ENCODE measurements at places on chromosomes 1 and 21.

- no peak for DNase-seq
Measured at GRCh38 chr1:58881471-58881994, 97.7 kb upstream of the JUN start.

- DNase-seq, result no peak
Measured at GRCh38 chr21:44940116-44940631, 345 bp downstream of the SLX9 start.

DNA sequence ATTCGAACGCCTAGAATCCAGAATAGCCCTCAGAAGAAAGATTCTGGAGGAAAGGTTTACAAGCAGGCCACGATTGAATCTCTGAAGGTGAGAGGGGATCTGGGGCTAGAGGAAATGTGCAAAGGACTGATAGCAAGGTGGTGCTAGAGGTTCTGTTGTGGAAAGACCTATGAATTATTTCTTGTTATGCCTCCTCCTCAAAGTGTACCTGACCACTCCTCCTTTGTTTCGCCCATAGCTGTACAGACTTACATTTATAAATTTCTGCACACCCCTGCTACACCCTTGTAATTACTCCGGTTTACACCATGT is 986 bp downstream of the TCEANC2 start:
- no peak for DNase-seq

DNA sequence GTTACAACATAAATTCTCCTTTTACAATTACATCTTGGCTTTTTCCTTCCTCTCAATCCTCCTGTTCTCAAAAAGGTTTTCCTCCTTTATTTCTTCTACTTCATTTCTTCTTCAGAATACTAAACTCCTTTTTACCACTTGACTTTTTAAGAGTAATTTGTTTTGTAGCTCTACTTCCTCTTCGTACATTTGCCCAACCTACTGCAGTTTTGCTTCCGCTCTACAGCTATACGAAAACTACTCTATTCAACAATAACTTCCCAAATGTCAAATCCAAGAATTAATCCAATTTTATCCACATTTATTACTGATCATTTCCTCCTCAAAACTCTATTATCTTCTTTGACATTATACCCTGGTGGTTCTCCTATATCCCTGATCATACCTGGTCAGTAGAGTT is 3.4 kb downstream of the GDAP2 start:
- no peak for DNase-seq

- no peak for DNase-seq
Measured at GRCh38 chr1:167233373-167233772, 12.7 kb downstream of the POU2F1 start.

GRCh38 chr1:151255381-151255780 is 847 bp downstream of the PSMD4 start:
- no peak for DNase-seq

DNA sequence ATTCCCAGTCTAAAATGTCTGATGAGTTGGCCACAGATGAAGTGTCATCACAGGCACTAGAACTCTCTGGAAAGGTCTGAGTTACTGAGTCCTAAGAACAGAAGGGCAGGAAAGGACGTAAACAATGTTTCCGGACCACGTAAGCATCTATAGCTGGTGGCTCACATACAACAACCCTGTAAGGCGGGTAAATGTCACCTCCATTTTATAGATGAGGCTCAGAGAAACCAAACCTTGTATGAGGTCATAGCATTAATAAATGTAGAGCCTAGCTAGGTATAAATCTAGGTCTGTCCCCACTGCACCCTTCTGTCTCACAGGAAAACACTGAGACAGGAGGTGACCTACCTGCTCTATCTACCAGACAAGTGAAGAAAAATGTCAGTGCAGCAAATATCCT is 86.6 kb downstream of the CSMD2 start:
- no peak for DNase-seq

- DNase-seq, result no peak
Measured at GRCh38 chr1:41359211-41360073, 1.8 kb upstream of the FOXO6 start.

DNA sequence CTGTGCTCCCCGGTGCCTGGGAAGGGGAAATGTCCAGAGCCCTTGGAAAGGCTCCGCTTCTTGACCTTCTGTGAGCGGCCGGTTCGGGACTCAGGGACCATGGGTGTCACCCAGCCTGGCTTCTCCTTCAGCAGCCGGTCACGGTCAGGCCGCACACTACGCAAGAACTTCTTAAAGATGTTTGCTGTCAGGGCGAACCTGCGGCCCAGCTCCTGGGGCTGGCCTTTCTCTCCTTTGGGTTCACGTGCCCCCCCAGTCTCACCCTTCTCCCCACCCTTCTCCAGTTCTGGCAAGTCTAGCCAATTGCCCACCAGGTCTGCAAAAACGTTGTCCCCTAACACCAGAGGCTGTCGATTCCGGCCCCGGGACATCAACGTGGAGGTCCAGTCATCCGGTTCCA is 12.1 kb downstream of the INKA2 start:
- DNase-seq, result no peak

- DNase-seq, result no peak
Measured at GRCh38 chr21:44800971-44801467, 601 bp downstream of the UBE2G2 start.

GRCh38 chr1:149906570-149907075 is 7.3 kb downstream of the BOLA1 start:
- no peak for DNase-seq

DNA sequence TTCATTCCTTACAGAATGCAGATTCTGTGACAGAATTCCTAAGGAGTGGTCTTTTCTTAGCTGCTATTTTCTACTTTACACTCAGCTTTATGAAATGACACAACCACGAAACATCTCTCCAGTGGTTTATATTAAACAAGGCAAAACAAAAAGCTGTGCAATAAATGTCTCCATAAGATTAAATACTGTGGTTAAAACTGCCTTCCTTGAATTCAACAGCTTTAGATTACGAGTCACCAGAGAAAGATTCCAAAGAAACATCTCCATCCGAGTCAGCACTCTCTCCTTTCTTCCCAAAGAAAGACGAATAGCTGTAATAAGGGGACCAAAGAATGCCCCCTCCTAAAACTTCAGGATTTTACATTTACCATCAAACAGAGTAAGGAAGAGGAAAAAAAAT is 4.6 kb upstream of the C1orf87 start:
- DNase-seq, result no peak

GRCh38 chr1:98181036-98181764 is 260.4 kb upstream of the DPYD start:
- no peak for DNase-seq

- DNase-seq, result no peak
Measured at GRCh38 chr1:94617134-94617805, 75.7 kb upstream of the F3 start.

DNA sequence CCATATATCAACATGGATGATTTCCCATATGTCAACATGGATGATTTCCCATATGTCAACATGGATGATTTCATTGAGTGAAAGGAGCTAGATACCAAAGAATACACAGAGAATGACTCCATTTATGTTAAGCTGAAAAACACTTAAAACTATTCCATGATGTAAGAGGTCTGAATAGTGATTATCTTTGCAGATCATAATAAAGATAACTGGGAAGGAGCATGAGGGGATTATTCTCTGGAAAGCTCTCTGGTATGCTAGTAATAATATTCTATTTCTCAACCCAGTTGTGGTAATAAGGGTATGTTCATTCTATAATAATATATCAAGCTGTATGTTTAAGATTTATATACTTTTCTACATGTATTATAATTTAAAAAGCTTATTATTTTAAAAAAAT is 14.1 kb downstream of the SYNJ1 start:
- DNase-seq, result no peak

- no peak for DNase-seq
Measured at GRCh38 chr1:79264285-79264684, 257.8 kb upstream of the ADGRL4 start.

GRCh38 chr1:112070677-112071076 is 81.2 kb upstream of the KCND3 start:
- no peak for DNase-seq

DNA sequence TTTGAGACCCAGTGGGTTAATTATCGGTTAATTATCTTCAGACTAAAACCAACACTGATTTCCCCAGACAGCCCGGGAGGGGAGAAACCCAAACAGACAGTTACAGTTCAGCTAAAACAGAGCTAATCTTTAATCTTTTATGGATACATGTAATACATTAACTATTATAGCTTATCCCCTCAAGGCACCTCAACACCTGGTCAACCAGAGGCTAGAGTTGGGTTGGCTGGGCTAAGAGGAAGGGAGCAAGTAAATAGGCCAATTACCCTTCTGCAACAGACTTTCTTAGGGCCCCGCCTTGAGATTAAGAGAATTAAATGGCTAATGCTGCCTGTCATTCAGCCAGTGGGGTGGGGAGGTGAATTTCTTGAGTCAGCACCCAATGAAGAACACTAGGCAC is 6.6 kb upstream of the MED18 start:
- DNase-seq, result no peak

DNA sequence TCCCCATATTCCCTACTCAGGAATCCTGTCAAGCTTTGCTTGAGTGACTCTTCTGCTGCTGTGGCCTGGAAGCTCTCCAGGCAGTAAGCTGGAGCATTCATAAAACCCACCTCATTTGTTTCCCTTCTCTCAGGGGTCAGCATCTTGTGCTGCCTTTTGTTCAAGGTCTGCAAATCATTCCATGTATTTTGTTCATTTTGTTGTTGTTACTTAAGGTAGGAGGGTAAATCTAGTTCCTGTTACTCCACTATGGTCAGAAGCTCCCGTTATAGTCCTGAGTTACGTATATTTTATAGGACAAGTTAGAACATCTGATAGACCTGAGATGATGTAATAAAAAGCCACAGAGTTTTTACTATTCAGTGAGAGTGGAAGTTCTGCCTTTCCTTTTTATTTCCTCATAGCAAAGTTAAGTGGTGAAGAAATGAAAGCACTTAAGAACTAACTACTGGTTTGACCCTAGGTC is 9.9 kb downstream of the SYNJ1 start:
- DNase-seq, result no peak

GRCh38 chr1:2578758-2579118 is 7.8 kb upstream of the PRXL2B start:
- no peak for DNase-seq

DNA sequence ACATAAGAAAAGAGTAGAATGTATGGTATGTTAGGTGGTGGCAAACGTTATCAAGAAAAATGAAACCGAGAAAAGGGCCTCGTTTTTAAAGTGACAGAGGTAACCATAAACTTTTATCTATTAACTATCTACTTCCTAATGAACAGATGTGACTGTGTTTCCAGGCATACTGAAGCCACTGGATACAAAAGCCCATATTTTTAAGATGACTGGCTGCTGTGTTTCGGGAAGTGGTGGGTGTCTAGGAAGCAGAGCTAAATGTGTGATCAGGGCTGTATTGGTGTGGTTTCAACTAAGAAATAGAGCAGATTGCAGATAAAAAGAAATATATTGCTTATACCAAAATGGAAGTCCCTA is 71.8 kb downstream of the CHRM3 start:
- no peak for DNase-seq

- DNase-seq, result no peak
Measured at GRCh38 chr1:64519901-64520300, 50.0 kb downstream of the CACHD1 start.

GRCh38 chr21:32917362-32918135 is 108.2 kb upstream of the OLIG2 start:
- no peak for DNase-seq

GRCh38 chr1:159936273-159936904 is 9.0 kb downstream of the IGSF9 start:
- no peak for DNase-seq

DNA sequence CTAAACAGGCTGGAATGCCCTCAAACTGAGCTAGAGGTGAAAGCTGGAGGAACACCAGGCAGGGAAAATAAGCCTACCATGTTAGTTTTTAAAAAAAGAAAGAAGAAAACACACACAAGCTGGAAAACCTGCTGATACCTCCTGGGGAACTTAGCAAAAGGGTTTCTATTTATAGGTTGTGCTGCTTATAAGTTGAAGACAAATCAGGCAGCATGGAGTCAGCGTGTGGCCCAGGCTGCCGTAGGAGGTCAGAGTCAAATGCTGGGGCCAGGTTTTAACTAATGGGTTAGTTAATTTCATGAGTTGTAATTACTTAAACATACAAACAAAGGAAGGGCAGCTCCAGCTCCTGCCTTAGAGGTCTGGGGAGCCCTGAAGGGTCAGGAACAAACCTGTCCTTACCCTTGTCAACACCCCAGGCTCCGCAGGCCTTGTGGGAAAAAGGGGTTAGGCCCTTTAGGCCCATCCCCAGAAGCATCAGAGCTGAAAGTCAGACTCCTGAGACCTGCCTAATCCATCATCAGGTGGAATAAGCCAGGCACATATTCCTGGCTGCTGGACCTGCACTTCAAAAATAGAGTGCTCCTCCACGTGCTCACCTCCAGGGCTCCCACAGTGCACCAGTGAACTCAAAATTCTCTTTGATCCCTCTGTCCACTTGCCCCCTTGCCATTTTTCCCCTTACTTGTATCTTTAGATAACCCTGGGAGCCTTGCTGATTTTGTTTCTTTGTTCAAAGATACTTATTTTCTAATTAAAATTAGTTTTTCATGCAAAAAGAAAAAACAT is 59.7 kb downstream of the BRINP2 start:
- DNase-seq, result no peak

DNA sequence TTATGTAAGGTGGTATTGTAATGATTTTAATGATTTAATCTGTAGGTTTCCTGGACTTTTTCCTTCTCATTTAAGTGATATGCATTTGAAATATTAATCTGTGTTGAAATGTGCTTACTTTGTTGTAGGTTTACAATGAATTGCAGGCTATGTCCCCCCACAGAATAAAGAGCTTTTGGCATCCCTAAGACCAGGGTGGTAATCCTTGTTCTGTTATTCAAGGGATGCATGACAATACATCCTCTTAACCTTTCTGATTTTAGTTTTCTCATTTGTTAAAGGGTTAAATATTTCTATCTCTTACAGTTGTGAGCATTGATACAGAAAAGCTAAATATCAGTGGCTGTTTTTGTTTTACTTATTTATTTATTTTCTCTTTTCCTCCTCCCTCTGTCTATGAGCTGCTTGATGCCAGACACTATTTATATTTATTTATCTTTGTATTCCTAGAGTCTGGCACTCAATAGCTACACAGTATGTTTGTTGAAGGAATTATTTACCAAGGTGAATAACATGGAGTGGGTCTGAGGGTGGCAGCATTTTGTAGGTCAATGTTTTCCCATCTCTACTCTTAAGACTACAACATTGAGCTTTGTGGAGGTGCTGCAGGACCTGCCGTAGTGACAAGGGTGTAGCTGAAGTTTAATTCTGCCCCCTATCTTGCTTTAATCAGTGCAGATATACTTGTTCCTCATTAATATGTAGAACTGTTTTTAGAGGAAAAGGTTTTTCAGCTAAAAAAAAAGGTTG is 19.9 kb upstream of the ADGRL2 start:
- no peak for DNase-seq

DNA sequence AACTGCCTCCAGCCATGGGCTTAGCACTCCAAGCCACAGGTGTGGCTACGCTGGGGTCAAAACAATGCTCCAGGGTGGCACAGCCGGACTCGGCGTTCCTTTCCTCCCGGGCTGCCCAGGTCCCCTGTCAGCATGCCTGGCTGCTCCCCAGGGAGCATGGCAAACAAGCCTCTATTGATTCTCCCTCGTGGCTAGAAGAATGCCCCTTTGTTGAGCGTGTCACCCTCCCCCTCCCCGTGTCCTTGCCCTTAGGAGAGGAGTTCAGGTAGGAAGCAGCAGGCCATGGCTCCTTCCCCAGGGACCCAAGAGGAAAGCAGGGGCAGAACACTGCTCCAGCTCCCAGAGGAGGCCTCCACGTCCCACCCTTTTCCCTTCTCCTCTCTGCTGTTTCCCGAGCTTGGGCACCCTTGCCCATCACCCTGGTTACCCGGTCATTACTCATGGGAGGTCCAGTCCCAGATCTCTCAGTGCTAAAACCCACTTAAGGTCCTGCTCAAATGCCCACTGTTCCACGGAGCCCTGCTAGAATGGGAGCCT is 57.4 kb upstream of the CITED4 start:
- DNase-seq, result no peak
